Stimulated activated CD8-positive, alpha-beta memory T cell treated with anti-CD3 and anti-CD28 coated beads, Interleukin-4, amount 100 ng/mL, for 4 hours (primary cell): ENCODE measurements at places on chromosomes 4 and X.

DNA sequence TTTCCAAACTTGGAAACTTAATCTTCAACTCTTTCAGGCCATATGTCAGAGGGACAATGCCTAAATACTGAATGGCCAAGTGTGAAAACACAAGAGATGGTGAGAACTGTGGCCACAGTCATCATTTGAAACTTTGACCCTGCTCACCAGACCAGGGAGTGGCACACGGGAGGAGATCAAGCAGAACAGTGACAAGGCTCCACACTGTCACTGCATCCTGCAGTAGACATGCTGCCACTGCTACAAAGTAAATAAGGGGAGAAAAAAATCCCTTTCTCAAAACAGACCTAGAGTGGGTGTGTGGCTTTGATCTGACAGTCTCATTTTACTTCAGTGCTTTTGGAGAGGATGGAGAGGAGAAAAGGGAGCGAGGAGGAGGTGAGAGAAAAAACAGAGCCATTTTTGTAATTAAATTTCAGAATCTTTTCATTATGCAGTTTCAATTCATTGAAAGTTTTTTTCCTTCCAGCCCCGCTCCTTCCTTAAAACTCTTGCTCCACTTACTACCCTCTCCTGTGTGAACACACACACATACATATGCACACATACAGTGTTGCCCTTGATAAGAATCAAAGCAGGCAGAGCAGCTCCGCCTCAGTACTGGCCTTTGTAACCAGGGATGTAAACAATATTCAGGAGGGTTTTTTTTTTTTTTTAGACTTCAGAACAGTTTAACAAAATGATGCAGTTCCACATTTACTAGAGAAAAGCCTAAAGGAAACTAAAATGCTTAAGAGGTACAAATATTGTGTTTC, 34.4 kb downstream of the NEXMIF start:
- no peak for DNase-seq

GRCh38 chr4:96676754-96677435, 837.0 kb downstream of the PDHA2 start:
- DNase-seq: no peak

GRCh38 chr4:69196209-69196965, 18.2 kb downstream of the UGT2B11 start:
- DNase-seq: no peak

GRCh38 chr4:79148369-79148768, 177.5 kb downstream of the NAA11 start:
- DNase-seq: no peak

DNA sequence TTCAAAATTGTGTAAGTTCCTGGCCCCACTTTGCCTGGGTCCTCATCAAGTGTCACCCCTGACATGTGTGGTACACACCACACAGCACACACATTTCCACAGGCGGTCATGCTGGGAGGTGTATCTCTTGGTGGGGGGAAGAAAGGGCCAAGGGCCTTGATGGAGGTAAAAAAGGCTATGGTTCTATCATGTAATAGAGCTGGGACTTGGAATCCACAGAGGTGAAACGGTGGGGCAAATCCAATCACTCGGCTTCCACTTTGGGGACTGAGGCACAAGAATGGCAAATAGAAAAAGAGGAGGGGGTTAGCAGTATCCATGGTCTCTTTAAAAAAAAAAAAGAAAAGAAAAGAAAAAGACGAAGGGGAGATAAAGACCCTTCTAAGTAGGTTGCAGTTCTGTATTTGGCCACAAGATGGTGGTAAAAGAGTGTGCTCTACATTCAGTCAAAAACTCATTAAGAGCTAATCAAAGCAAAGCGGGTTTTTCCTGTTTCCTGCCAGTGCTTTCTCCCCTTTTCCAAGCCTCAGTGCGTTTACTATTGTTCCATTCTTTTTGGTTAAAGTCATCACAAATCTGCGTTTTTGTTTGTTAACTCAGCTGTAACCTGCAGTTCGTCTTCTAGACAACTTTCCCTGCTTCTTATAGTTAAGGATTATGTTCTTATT, 37.0 kb upstream of the ATP6AP2 start:
- DNase-seq: no peak
